Thoracic aorta (tissue), 2 donors: ENCODE measurements at places on chromosomes 11 and 22.

DNA sequence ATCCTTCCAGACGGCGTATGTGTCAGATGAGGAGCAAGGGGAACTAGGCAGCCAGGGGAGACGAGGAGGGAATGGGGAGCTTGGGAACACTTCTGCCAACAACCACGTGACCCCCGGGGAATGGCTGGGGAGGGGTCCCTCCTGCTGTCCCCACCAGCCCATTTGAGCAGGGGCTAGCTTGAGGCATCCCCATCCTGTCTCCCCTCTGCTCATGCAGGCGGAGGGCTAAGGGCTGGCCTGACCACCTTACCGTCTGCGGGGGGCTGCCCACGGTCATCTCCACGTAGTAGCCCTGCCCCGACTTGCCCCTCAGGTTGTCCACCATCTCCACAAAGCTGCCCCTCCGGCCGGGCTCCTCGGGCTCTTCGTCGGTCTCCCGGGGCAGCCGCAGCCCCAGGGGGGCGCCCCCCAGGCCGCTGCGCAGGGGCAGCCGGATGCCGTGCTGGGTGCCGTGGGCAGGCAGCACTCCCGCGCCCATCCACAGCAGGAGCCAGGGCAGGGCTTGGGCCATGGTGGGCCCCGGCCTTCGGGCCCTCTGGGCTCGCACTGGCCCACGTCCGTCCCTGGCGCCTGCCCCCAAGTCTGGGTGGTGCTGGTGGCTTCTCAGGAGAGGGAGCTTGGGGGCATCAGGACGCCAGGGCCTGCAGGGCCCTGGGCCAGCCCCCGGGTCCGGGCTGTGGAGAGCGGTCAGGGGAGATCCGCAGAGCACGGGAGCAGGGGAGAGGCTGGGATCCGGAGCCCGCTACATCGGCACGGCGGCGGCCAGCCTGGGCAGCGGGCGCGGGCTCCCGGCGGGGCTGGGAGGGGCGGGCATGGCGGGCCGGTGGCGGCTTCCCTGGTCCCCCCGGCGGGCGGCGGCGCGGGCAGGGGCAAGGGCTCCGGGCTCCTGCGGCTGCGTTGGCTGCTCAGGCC lies 515 bp downstream of the BACE1 start:
- DNase-seq, result no peak

DNA sequence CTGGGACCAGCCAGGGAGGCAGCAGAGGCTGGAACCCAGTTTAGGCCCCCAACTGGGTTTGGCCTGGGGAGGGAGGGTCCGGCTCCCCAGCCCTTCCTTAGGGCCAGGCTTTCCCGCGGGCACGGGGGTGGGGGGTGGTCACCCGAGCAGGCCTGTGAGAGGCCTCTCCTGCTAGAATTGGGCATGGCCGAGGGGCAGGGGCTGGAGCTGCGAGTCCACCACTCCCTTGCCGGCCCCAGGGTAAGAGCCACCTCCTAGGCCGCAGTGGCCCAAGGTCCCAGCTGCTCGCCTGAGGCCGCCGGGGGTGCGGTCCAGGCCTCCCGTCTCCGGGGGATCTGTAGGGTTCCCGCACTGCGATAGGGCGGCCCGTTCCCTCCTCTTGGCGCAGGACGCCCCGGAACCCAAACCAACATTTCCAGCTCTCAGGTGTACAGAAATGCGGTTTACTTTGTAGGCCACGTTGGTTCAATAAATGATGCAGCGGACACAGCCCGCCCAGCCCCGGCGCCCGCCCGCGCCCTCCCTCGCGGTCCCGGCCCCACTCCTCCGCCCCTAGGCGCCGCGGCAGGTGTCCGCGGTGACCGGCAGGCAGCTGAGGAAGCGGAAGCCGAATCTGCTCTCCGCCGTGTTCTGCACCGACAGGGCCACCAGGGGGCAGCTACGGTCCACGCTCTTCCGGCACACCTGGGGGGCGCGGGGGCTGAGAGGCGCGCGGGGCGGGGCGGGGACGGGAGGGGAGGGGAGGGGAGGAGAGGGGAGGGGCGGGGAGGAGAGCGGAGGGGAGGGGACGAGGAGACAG lies 5.9 kb downstream of the LMNTD2 start:
- no peak for DNase-seq

DNA sequence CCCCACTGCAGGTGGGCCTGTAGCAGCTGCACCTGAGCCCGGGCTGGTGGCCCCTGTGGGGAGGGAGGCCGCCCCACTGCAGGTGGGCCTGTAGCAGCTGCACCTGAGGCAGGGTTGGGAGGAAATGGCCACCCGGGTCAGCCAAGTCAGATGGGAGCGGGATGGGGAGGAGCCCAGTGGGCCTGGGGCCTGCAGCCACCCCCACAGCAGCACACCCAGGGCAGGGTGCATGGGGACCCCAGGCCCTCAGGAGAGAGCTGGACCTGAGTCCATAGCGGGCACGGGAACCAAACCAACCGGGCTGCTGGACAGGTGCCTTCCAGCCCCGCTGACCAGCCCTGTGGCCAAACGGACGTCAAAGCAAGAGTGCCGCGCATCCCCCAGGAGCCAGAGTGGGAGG lies 61.7 kb downstream of the BRD1 start:
- DNase-seq, result no peak

GRCh38 chr11:44737245-44738085 lies 10.7 kb downstream of the TSPAN18 start:
- no peak for DNase-seq

GRCh38 chr22:17235149-17235655 lies 16.0 kb upstream of the ADA2 start:
- DNase-seq, result no peak

- no peak for DNase-seq
Measured at GRCh38 chr22:24068717-24069297, 57.7 kb downstream of the CABIN1 start.

DNA sequence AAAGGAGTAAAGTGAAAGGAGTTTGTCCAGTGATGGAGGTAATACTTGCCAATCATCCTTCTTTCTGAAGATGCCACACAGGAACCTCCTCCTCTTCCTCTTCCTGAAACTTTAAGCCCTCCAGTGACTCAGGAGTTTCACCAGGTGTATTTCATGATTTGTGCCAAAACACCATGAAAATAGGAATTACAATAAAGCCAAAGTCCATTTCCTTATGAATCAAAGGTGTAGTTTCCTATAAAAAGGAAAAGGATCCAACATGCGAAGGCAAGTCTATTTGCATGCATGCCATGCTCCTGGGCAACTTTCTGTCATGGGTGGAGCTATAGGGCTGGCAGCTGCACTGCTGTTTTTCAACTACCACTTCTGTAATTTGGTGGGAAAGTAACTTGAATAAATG lies 9.8 kb upstream of the POU2AF1 start:
- DNase-seq, result no peak

DNA sequence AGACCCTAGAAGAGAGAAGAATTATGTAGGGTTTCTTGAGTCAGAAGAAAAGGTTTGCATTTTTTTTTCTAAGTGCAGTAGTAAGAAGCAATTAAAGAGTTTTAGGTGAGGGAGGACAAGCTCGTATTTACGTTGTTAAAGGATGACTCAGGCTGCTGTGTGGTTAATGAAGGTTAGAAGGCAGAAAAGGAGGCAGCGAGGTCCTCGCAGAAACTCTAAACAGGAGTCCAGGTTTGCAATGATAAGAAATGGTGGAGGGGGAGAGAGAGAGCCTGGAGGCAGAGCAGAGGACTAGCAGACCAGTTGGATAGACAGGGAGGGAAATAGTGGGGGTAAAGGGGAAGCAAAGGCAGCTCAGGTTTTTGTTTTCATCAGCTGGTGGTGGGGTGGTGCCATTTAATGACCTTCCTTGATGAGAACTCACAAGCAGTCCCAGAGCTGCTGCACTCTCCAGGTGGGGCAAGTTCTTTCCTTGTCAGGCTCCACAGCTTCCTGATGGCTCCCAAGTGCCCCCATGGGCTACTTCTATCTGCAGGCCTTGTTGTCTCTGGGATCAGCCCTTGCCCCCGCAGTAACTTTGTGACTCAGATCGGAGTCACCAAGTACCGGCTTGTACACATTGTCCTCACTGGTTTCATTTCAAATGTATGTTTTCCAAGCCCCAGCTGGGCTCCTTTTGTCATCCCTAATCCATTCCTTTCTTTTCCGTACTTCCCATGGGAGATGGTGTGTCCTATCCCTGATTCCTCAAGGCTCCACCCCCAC lies 8.3 kb upstream of the INSC start:
- DNase-seq, result no peak

- DNase-seq, result no peak
Measured at GRCh38 chr22:26894766-26895485, 237.5 kb downstream of the MIAT start.

DNA sequence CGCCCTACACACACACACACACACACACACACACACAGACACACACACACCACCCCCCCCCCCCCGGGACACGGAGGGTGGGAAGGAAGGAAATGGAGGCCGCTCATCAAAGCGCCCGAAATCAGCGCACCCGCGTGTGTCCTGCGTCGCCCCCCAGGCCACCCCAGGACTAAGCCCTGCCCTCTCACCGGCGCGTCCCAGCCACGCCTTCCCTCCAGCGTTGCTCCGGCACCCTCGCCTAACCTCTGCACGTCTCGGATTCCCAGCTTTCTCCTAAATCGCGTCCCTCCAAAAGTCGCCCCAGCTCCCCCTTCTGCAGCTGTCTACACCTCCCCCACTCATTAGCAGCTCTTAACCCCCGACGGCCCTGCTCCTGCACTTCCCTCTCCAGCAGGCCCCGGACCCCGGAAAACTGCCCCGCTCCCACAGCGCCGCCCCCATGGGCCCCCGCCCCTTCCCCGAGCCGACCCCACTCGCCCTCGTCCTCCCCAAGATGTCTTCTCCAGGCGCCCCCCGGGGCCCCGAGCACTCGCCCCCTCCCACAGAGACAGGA lies 557 bp downstream of the PACSIN2 start:
- no peak for DNase-seq

GRCh38 chr11:105230586-105230985 lies 91.0 kb upstream of the CARD18 start:
- DNase-seq, result no peak

DNA sequence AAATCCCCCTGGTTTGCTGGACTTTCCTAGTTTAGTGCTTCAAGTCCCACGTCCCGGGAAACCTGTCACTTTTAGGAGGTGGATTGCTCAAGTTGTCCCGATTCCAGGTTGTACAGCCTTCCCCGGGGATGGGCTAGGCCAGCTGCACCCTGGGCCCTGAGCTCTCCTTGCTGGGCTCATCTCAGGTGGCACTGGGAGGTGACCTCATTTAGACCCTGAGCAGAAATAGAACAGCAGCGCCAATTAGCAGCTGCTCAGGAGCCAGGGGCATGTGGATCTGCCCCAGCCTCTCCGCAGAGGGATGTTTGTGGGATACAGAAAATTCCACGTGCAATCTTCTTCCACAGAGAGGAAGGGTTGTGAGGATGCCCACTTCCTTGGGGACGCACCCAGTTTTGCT lies 9.6 kb upstream of the CERK start:
- DNase-seq, result no peak

GRCh38 chr11:87366763-87367405 lies 329.1 kb downstream of the TMEM135 start:
- DNase-seq, result no peak

- DNase-seq, result no peak
Measured at GRCh38 chr11:78706551-78706950, 131.9 kb upstream of the NARS2 start.

- DNase-seq, result no peak
Measured at GRCh38 chr11:47131136-47131535, 45.5 kb downstream of the ARFGAP2 start.

- DNase-seq, result no peak
Measured at GRCh38 chr22:29830585-29830984, 7.5 kb downstream of the ASCC2 start.

DNA sequence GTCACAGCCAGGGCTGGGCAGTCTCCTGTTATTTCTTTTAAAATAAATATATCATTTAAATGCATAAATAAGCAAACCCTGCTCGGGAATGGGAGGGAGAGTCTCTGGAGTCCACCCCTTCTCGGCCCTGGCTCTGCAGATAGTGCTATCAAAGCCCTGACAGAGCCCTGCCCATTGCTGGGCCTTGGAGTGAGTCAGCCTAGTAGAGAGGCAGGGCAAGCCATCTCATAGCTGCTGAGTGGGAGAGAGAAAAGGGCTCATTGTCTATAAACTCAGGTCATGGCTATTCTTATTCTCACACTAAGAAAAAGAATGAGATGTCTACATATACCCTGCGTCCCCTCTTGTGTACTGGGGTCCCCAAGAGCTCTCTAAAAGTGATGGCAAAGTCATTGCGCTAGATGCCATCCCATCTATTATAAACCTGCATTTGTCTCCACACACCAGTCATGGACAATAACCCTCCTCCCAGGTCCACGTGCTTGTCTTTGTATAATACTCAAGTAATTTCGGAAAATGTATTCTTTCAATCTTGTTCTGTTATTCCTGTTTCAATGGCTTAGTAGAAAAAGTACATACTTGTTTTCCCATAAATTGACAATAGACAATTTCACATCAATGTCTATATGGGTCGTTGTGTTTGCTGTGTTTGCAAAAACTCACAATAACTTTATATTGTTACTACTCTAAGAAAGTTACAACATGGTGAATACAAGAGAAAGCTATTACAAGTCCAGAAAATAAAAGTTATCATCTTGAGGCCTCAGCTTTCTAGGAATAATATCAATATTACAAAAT lies 13.4 kb downstream of the OR51B4 start:
- no peak for DNase-seq

GRCh38 chr11:70616317-70616716 lies 218.0 kb downstream of the CTTN start:
- no peak for DNase-seq

- no peak for DNase-seq
Measured at GRCh38 chr22:37708580-37709444, 12.0 kb downstream of the TRIOBP start.

GRCh38 chr11:112318184-112318591 lies 57.5 kb upstream of the PLET1 start:
- DNase-seq, result no peak

- DNase-seq, result no peak
Measured at GRCh38 chr11:36400766-36401455, 104.8 kb downstream of the PRR5L start.

DNA sequence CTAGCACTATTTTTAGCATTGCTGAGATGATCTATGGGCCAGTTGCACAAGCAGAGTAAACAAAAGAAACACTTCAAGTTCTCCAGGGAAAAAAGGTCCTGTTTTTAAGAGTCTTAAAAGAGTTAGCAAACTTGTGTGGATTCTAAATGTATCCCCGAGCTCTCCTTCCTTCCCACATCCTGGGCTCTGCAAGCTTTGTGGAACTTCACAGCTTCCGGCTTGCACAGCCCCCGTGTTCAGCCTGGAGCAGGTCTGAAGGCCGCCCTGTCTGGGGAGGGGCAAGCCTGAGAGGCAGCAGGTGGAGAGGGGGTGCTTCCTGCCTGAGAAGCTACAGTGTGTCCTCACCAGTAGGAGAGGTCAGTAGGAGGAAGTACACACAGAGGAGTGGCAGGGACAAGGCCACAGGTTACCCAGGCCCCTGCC lies 35.1 kb upstream of the SUSD2 start:
- no peak for DNase-seq

GRCh38 chr11:59510941-59511589 lies at the start of gene OR4D9:
Gene OR4D9 (plus strand): TSS chr11:59511539. CDS start chr11:59514913, 3,374 bp downstream.
- DNase-seq, result no peak

DNA sequence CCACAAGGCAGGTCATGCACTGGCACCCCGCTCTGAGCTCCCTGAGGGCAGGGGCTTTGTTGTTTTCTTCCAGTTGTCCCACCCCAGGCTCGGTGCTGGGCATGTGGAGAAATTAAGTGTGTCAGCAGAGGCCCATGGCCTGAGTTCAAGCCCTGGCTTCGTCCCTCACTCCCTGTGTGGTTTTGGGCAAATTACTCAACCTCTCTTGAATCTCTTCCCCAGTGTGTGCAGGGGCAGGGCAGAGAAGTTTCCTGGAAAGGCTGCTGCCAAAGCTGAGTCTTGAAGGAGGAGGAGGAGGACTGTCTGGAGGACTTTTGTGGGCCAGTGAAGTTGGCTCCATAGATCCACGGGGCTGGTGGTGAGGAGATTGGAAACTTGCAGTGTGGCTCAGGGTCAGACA lies 138.1 kb upstream of the E2F8 start:
- DNase-seq, result no peak
